Stimulated activated effector memory CD8-positive, alpha-beta T cell treated with anti-CD3 and anti-CD28 coated beads, Interleukin-12 subunit alpha, Interleukin-12 subunit beta, amount 100 ng/mL, for 72 hours (primary cell): ENCODE measurements at places on chromosomes 12 and 14.

- DNase-seq: no peak
Observed at GRCh38 chr12:111157486-111157885, 211.4 kb downstream of the PHETA1 start.

DNA sequence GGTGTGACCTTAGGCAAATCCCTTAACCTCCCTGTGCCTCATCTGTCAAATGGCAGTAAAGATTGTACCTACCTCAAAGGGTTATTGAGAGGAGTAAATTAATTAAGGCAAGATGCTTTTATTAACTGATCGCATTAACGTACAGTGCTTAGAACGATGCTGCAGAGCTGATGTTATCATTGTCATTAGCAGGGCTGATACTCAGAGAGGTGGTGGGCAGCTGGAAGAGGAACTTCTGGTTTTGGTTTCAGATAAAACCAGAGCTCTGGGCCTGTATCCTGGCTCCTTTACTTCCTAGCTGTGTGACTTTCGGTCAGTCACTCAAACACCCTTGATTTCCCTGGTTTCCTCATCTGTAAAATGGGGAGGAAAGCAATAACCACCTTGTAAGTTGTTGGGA lies 55.1 kb downstream of the CALM1 start:
- DNase-seq: no peak

DNA sequence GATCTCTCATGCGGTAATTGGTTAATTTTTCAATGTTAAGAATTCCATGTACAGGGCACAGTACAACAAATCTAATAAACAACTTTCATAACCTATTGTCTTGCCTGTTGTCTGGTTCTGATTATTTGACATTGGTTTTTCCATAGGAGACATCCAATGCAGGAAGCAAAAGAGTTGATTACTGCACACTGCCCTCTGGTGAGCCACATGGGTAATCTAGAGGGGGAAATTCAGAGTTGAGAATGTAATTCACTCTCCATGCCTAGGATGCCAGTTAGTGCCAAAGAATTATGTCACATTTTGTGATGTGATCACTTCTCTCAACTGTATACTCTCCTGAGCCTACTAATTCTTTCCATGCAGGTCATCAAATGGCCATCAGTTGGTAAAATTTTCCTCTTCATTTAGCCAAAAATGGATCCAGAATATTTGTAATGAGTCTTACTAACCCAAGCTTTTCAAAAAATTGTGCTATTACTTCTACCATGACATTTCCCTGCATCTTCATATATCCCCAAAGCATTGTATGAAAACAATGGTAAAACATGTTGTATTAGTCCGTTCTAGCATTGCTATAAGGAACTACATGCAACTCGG lies 17.7 kb upstream of the CCDC91 start:
- no peak for DNase-seq

DNA sequence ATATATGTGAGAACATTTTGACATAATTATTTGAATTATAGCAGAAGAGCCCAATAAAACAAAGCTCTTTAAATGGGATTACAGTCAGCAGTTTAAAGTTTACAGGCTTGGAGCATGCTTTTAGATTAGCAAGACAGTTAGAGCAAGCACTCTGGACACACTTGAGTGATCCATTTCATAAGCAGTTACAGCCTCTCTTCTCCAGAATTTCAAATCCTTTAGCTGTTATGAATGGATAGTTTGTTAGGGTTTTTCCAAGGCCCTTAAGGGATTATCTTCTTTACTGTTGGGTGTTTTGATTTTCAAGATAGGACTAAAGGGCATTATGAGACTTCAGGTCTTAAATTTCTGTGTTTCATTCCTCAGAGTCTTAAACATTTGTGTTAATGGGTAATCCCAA lies 36.3 kb downstream of the BEST3 start:
- no peak for DNase-seq

DNA sequence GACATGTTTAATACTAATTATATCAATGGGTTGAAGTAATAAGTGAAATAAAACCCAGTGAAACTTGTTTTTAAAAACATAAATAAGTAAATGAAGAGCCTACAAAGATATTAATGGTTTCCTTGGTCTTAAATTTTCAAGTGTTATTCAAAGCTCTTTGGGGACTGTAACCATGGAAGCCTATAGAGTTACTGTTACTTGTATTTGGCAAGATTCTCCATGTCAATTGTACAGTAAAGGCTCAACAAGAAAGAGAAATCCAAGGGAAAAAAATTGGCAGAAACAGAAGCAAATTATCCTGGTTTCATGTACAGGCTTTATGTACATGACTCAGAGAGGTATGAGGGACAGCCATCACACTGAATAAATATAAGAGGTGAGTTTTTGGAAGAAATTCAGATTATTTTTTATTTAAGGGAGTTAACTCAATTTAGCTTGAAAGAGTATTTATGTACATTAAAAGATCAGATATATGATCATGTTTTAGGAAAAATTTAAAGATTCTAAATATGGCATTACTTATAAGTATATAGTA lies 151.1 kb upstream of the HMGA2 start:
- no peak for DNase-seq

DNA sequence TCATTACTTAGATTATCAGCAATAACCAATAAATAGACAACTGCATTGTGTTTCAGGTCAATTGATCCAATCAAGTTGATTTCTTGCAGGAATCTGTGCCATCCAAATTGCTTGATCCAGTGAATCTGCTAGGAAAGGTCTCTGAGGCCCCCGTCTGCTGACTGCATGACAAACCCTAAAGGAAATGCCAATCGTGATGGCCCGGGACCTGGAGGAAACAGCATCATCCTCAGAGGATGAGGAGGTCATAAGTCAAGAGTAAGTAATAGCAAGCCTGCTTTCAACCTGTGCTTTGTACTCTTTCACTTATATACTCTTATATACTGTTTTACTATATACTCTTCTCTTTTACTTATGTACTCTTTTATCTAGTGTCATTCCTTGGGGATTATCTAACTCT lies 1.9 kb downstream of the TTLL5 start:
- no peak for DNase-seq

DNA sequence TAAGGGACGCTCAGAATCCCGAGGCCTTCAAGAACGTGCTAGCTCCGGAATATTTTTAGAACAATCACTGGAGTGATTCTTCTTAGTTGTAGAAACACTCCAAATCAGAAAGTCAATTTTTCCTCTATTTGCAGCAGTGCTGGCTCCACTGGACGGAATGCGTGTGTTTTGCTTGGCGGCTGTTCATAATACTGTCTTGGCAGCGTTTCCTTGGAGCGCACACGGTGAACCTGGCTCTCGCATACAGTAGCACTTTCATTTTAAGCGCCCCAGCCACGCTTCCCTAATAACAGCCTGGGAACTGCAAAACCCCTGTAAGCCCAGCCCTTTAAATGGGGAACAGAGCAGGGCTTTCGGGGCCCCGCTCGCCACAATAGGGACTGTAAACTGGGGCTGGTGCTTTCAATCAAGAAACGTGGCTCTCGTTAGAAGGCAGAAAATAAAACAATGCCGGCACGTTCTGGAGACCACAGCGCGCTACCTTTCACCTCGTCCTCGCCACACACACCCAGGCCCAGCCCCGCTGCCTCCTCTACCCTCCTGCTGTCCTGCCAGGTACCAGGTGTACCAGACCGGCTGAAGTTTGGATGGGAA lies 79.9 kb downstream of the BCL11B start:
- DNase-seq: no peak

DNA sequence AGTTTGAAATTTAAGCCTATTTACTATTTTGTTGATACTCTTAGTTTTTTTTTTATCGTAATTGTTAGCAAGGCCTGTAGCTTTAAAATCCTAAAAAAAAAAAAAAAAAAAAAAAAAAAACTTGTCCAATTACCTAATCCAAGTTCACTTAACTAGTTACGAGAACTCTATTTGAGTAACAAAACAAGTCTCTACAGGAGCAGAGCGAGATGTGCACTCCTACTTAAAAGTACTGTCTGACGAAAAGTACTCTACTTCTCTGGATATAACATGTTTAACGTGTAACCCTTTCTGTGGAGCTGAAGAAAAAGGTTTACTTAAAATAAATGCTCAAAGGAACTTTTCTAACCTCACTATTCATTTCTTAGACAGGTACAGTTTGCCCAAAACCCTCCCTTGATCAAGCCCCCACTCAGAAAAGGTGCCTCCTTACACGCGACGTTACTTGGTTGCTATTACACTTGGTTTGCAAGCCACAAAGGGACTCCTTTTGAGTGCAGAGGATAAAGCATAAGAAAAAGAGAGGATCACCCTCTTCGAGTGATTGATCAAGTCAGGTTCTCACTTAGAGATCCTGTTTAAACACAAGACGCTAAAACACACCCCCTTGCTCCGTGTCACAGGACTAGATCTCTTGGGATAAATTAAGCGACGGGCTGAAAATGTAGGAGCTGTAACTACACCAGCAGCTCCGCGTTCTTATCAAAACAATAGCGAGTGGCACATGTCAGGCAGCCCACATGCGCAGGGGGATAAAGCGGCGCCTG lies 2.2 kb downstream of the BAZ1A start:
- no peak for DNase-seq

GRCh38 chr12:57539-57938 lies 9.0 kb upstream of the IQSEC3 start:
- DNase-seq: no peak

DNA sequence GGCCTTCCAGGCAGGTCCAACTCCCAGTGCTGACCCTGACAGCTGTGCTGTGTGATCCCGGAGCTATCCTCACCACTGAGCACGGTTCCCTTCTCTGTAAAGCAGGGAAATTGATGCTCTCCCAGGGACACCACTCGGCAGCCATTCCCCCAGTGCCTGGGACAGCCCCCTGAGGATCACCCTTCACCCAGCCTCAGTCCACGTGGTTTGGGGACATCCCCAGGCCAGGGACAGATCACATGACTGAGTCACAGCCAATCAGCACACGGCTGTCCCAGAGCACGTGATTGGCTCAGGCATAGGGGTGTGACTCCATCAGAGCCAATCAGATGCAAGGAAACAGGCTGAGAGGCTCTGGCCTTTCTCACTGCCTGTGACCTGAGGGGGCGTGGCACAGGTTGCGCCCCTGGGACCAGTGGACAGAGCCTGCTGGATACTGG lies 68.8 kb upstream of the SFSWAP start:
- no peak for DNase-seq

DNA sequence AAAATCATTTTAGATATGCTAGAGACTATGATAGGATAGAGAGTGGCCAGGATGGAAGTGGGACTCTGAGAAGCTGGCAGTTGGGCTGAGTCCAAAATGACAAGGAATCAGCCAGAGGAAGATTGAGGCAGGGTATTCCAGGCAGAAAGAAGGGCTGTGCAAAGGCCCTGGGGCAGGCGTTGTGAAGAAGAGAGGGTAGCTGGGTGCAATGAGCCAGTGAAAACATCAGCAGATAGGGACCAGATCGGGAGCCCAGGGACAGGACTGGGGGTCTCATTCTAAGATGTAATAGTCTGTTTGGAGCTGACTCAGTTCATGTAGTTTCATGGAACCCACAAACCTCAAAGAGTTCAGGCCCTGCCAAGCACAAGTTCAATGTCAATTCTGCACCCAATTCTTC lies 126.6 kb downstream of the KSR2 start:
- no peak for DNase-seq

DNA sequence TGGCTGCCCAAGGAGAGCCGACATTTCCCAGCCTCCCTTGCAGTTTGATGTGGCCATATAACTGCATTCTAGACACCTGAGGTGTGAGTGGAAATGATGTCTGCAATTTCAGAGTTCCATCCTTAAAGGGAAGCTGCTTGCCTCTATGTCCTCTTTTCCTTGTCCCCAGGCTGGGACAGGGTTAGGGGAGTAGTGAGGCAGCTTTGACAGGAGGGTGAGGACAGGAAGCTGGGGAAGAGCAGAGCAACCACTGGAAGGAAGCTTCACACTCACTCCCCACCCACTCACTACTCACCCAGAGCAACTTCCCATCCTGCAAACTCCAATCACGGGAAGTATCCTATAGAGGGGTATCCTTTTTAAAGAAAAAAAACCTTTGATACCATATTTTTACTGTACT lies 28.9 kb upstream of the LTA4H start:
- DNase-seq: no peak

DNA sequence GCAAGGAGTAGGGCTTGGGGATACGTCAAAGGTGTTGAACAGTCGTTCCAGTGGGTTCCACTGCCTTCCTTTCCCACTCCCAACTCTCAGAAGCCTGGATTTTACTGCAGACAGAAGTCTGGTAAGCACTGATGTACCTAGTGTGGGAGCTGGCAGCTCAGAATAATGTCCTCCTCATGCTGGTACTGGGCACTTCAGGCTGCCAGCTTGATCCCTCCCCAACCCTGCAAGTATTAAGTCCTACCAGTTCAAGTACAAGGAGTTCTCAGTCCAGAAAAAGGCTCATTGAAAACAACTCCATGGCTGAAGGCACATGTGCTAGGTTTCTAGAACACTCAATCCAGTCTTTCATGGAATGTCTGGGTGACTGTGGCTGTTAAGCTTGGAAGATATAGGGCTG lies 304.3 kb downstream of the NUAK1 start:
- no peak for DNase-seq

- no peak for DNase-seq
Observed at GRCh38 chr12:120368789-120369602, at the start of gene MSI1. Gene MSI1, minus strand, starts transcription at chr12:120369164. Its CDS starts 73 bp downstream, at chr12:120369091.

GRCh38 chr14:38145142-38145541 lies 62.6 kb upstream of the SSTR1 start:
- no peak for DNase-seq

DNA sequence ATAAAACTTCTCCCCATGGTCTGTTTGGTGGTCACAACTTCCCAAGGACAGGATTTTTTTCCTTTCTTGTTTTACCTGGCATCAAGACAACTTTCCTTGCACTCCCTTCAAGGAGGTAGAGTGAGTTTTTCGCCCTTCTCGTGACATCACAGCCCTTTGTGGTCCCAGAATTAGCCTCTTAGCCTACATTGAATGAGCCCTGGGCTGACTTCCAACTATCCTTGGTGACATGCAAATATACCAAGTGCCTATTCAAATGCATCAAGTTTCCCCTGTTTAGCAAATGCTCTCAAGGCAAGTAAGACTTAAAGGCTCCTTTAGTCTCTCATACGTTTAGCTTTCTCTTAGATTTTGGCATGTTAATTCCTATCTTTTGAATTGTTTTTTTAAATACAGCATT lies 36.6 kb downstream of the TC2N start:
- DNase-seq: no peak

DNA sequence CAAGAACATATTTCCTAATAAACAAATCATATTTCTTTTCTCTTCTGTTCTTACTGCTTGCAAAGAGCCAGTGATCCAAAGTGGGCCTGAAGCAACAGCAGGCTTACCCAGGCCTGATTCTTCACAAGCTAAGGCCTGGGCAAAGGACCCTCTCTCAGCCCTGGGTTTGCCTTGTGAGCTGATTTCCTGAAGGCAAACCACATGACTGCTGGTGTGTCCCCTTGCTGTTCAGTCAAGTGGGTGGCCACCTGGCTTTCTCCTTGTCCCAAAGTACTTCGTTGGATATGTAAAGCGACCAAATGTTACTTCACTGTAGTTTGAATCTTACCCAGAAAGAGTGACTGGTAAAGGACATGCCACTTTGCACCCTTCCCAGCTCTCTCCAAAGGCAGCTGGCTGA lies 392.9 kb downstream of the ZFP36L1 start:
- no peak for DNase-seq

- no peak for DNase-seq
Observed at GRCh38 chr12:15515010-15515409, 192.7 kb downstream of the PTPRO start.
